ENCODE measurements at places on chromosomes 1 and 21.

GRCh38 chr1:165494949-165495857 lies 48.6 kb upstream of the LRRC52 start:
- DNase-seq = no peak

DNA sequence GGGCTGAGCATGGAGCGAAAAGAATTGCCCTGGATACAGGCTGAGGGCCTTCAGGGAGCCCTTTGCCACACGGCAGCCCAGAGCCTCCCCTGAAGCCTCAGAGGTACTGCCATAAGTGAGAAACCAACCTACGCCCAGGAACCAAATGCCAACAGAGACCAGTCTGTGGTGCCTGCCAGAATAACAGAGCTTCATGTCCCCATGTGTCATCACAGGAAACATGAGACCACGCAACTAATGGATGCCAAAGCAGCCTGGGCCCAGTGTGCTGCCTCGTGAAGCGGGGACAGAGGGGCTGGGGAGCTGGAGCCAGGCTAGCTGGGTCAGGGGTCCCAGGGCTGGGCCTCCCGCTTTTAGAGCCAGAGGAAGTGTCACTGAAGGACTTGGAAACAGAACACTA lies 18.7 kb upstream of the STUM start:
- no peak for DNase-seq

DNA sequence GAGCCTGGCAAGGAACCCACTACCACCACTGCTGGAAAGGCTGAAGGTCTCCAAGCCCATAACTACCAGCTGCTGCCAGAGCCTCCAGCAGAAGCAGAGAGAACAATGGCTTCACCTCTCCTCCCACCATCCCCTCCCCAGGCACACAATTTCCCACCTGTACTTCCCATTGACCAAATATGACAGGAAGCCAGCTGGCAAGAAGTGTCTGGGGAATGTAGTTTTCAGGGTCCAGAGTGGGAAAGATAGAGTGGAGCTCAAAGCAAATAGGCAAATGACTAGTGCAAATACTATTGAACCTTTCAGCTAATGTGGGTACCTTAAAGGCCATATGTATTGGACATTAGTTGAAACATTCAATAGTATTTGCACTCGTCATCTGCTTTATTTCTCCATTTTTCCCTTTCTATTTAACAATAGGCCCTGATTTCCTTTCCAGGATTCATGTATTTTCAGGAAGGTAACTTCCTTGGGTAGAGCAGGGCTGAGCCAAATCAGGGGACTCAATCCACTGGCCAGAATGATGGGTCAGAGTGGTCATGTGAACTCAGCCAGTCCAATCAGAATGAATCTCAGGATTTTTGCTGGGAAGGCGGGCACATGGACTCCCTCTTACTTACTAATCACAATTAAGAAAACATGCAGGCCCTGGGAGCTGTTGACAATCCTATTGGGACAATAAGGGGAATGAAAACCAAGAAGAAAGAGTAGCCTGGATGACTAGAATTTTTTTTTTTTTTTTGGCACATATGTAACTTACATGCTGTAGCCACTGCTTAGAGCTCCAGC lies 12.1 kb upstream of the NFYC start:
- DNase-seq = no peak

DNA sequence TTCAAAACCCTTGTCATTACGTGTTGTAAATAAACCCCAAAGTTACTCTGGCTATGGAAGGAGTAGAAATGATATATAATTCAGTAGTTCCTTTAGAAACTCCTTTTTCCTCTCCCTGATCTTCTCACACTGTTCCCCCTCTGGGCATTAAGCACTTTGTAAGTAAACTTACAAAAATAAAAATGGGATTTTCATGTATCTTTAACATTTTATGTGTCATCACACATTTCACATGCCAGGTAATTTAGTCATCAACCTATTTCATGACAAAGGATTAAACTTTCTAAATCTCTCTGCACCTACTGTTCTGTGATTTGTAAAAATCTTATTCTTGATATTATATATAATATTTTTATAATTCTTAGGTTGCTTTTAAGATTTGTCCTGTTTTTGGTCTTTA lies 176.9 kb downstream of the NEK7 start:
- no peak for DNase-seq

- DNase-seq = peak; percentile 64
Observed at GRCh38 chr1:36389999-36390398, 4.3 kb upstream of the STK40 start.

- DNase-seq = no peak
Observed at GRCh38 chr1:7335224-7335879, 435.7 kb upstream of the VAMP3 start.

DNA sequence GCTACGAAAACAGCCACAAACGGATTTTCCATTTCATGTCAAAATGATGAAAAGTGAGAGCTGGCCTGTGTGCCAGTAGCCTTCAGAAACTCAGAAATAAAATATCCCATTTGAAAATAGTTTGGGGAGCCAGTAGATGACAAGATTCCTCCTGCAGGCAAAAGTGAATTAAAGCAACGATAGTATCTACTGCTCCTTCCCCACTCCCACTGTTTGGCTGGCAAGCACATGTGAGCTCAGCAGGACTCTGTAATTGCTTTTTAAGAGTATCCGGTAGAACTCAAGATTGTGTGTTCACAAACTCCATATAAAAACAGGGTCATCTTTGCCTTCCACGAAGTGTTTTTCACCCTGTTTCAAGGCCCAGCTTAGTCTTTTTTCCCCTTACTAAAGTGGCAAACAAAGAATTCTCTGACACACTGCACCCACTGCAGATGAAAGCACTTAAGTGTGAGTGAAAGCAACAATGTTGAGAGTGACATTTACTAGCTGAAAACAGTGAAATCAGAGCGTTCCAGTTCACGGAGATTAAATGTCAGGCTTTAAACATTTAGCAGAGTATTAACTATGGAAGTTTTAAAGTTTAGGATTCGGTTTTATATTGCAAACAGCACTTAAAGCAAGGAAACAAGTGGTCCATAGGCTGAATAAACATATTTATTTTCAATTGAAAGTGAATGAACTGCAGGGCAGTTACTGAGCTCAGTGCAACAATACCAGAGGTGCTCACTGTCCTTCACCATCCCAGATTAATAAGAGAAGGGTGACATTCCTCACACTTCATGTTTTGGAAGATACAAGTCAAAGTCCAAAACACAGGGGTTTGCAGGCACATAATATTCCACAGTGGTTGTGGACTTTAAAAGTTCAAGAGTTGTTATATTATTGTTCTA lies 70.0 kb downstream of the ALG14 start:
- no peak for DNase-seq

GRCh38 chr1:25809283-25809926 lies 9.4 kb downstream of the SELENON start:
- DNase-seq = peak; percentile 57

DNA sequence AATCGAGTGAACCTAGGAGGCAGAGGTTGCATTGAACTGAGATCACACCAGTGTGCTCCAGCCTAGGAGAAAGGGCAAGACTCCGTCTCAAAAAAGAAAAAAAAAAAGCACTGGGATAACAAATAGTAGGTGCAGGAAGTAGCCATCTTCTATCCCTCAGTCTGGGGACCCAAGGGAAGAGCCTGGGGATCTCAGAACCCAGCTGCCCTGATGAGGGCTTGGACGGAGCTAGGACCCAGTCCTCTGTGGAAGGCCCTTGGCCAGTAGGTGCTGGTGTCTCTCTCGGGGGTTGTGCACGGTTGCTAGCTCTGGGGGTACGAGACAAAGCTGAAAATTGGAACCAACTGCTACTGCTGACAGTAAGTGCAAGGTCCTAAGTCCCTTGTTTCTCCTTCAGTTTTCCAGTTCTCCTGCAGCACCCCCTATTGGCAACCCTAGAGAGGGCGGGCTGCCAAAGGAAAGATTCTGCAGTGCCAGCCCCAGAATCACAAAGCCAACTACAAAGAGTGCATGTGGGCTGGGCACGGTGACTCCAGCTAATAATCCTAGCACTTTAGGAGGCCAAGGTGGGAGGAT lies 57.6 kb upstream of the KIF1B start:
- DNase-seq = peak; percentile 12

- no peak for DNase-seq
Observed at GRCh38 chr1:212980123-212980785, 29.9 kb downstream of the VASH2 start.

DNA sequence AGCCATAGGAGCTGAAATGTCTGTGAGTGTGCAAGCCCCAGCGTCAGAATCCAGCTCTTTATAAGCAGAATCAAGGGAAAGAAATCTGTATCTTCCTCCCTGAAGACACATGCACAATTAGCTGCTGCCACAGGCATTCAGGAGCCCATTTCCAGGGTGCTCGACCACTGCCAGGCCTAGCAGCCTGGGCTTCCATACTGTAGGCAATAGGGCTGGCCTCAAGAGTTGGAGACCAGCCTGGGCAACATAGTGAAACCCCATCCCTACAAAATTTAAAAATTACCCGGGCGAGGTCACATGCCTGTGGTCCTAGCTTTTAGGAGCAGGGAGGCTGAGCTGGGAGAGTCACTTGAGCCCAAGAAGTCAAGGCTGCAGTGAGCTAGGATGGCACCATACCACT lies 41.0 kb downstream of the NEK2 start:
- no peak for DNase-seq

- no peak for DNase-seq
Observed at GRCh38 chr1:145782272-145783099, 41.4 kb downstream of the RNF115 start.

DNA sequence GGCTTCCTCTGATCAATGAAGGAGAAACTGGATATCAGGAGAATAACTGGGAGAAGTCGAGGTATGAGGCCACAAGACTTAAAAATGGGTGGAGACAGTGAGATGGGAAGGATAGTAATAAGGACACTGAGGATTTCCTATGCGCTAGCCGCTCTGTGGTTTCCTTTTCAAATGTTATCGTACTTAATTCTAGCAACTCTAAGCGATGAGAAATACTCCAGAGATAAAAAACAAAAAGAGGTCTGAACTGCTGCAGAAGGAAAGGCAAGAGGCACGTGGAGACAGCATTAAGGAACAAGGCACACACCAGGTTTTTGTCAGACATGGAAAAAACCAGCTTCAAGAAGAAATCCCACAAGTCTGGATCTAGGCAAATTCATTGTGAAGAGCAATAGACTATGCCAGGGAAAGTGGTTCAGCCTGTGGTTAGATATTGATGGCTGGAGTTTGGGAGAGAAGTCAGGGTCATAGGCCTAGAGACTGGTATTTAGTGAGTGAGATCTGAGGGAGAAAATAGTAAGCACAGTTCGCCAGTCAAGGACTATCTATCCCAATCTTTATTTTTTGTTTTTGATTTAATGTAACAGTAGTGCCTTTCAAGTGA lies 5.3 kb downstream of the CLCA2 start:
- no peak for DNase-seq

- no peak for DNase-seq
Observed at GRCh38 chr1:241701483-241702295, 49.6 kb downstream of the WDR64 start.

GRCh38 chr1:14303011-14303410 lies 295.5 kb upstream of the KAZN start:
- DNase-seq = no peak

- DNase-seq = no peak
Observed at GRCh38 chr1:38860454-38860795, 853 bp upstream of the RRAGC start.

- no peak for DNase-seq
Observed at GRCh38 chr1:210363119-210363518, 34.4 kb downstream of the HHAT start.

GRCh38 chr1:33735624-33736023 lies 128.3 kb upstream of the HMGB4 start:
- DNase-seq = no peak

- DNase-seq = no peak
Observed at GRCh38 chr1:17569200-17570139, 30.0 kb downstream of the ARHGEF10L start.

DNA sequence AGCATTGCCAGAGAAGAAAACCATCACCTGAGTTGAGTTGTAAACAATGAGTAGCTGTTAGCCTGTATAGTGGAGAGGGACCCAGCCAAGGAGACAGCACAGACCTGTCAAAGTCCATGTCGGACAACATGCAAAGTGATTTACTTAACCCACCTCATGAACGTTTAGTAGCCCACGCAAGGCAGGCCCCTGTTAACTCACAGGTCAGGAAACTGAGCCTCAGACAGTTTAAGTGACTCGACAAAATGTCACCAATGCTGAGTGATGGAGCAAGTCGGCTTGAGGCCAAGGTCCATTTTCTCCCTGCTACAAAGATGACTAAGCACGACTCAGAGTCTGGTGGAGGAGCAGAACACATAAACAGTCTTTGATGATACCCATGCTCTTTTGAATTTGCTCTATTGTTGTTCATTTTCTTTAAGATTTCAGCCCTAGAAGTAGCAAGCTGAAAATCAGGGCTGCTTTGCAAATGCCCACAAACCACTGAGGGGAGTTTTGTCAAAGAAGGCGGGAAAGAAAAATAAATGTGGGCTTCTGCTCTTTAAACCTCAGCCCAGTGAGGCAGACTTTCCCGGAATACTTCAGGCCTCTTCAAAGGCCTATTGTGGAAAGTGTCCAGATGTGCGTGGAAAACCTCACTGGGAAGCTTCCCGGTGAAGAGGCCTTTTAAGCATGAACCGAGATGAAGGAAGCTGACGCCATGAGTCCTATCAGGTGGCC lies 83.8 kb upstream of the HOOK1 start:
- no peak for DNase-seq

DNA sequence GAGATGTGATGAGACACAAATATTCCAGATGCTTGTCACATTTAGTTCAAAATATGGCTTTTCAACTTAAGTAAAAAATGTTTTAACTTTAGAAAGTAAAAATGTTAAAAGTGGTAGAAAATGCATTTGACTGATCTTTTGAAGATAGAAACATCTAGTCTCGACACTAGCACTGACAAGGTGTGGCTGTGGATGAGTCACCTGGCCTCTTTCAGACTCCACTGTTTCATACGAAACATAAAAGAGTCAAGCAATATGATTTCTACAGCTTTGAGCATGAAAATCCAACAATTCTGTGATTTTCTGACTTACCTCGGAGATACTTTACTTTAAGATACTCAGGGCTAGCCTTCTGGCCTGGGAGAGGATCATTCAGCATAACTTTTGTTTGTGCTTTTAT lies 47.7 kb downstream of the TTC13 start:
- DNase-seq = no peak

GRCh38 chr21:44303490-44303981 lies 3.7 kb downstream of the PFKL start:
- no peak for DNase-seq

DNA sequence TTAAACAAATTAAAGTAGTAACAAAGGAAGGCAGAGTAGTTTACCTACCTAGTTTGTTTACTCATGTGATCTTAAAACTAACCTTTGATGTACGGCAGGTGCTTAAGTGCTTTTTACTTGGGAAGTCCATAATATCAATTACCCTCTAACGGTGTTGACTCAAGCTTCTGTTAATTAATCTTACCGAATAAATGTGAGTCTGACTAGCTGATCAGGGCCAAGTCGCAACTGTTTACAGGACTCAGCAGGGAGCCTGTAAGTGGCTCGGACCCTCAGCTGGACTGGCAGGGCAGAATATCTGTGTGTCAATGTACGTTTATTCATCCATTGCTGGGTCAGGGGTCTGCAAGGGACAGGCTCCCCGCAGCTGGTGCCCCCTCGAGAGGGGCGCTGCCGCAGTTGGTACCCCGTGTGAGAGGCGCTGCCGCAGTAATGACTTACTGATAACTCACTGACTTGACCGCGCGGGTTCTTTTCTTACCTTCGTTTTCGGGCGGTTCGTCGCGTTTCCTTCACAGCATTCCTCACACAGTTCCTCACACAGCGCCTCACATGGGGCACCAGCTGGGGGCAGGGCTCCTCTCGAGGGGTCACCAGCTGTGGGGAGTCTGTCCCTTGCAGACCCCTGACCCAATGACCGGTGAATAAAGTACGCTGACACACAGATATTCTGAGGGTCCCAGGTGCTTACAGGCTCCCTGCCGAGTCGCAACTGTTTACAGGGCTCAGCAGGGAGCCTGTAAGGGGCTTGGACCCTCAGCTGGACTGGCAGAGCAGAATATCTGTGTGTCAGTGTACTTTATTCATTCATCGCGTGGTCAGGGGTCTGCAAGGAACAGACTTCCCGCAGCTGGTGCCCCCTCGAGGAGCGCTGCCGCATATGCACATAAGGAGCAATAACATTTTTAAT lies 3.0 kb downstream of the FMO1 start:
- DNase-seq = peak; percentile 52

All from B cell (primary cell).